ENCODE measurements at places on chromosomes 1 and 21. TPM values are rescaled to one million over a fixed set of nuclear protein-coding genes. Genes with fewer than 3 reads are reported as not detected.

GRCh38 chr1:25727635-25728286 is 72.2 kb upstream of the SELENON start:
- DNase-seq: no peak

DNA sequence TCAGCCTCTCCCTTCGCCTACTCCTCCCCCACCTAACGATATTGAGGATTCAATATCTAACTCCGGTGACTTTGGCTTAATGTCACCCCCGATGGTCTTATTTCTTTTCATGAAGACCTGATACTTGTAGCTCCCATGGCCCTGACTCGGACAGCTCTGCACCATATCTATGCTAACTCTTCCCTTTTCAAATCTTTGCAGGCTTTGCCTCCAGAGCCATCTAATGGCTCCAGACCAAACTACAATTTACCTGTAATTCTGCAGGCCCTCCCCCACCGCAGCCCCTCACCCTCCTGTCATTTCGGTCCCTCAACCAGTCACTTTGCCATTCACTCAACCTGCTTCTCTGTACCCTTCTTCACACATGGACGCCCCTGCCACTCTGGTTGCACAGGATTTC is 7.9 kb upstream of the GSTM5 start:
- DNase-seq: no peak

- DNase-seq: peak; percentile 75
Measured at GRCh38 chr1:7265771-7266371, 480.6 kb downstream of the CAMTA1 start.

DNA sequence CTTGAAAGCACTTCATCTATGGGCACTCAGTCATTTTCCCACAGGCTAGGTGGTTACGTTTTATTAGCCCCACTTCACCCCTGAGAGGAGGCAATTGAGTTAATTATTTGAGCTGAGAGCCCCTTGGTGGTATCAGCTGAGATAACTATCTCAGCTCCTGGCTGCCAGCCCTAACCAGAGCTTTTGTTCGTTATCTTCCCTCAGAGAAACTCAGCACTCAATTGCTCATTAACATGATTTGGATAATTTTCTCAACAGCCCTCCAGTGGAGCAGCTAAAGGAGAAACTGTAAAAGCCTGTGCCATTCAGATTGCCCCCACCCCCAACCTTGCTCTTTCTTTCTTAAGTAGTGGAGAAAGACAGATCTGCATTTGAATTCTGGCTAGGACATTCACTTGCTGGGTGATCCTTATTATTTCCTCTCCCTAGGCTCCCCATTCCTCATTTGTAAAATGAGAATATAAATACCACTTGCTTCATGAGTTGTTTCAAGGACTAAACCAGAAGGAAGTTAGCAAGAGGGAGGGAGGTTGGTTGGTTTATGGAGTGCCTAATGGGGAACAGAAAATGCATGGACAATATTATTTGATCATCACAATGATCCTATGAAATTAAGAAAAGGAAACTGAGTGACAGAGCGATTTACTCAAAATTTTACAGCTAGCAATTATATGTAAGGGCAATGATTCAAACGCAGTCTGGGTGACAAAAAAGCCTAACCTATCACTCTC is 218.7 kb upstream of the FGGY start:
- DNase-seq: no peak

GRCh38 chr21:25965951-25966707 is 204.4 kb downstream of the APP start:
- DNase-seq: no peak

NMNAT2 gene
- 5.3 TPM for total RNA-seq

GRCh38 chr1:31760471-31761470 is 3.4 kb downstream of the ADGRB2 start:
- DNase-seq: no peak

OPRD1 gene
- total RNA-seq: not detected

DNA sequence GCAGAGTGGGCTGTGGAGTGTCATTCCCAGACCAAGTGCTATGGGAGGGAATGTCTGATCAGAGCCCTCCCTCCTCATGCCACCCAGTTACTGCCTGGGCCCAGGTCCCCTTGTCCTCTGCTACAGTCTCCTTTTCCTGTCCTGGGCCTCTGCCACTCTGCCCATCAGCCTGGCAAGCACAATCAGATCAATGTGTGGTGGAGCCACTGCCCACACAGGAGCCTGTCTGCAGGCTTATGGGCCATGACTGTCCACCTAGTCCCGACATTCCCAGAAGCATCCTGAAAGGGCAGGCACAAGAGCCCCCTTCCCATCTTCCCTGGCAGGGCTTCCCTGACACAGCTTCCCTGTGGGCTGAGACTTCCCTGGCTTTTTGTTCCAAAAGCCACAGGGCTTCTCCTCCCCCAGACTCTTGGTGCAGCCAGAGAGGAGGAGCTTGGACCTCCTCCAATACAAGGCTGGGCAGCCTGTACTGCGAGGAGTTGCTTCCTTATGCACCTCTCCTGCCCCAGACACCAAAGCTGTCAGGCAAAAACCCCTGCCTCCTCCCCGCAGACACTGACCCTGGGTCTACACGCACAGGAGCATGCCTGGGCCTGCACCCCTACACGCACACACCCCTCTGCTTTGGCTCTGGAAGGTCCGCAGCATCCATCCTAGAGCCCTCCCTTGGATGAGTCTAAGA is 29.2 kb upstream of the CNTN2 start:
- no peak for DNase-seq

DNA sequence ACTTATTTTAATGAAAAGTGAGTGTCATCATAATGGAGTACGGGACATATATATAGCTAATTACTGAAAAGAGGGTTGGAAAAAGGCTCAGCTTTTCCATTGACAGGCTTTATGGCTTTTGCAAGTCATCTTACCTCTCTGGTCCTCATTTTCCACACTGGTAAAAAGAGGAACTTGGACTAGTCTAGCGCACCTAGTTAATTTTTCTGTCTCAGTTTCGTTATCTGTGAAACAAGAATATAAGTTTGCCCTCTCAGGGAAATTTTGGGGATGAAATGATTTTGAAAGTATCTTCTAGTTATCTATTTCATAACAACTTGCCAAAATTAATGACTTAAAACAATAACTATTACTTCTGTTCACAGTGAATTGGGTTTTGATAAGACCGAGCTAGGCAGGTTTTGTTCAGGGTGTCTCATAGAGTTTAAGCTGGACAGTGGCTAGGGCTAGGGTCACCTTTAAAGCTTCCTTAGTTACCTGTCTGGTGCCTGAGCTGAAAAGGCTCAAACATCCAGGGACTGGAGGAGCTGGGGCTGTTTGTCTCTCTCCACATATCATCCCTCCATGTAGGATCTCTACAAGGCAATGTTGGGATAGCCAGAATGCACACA is 91.7 kb downstream of the TYW3 start:
- no peak for DNase-seq

DNA sequence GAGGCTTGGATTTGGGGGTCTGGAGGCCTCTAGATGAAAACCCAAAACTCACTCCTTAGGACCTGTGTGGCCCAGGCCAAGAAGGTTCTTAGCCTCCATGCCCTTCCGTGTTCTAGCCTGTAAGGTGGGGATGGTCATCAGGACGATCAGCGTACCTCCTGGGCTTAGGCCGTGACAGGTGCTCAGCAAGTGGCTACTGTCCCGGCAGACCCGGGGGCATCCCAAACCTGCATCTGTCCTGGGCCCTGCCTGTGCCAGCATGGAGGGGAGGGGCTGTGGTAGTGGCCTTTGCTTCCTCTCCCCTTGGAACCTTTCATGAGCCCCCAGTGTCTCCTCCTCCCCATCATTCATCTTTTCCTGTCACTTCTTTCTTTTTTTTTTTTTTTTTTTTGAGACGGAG is 22.7 kb upstream of the TRAPPC10 start:
- DNase-seq: no peak

DNA sequence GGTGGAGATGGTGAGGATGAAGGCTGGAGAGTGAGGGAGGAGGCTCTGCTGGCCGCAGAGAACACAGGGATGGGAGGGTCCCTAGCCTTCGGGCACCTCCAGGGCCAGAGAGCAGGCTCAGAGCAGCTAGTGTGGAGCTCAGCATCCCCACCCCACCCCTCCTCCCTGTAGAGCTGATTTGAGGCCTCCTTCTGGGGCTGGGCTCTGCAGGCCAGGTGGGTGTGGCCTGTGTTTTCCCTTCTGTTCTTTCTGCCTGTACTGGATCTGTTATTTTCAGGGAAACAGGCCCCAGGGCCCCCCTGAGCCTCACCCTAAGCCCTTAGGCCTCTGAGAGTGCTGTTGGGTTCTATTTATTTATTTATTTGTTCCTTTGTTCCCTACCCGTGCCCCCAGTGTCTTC is 44.8 kb downstream of the TMCC2 start:
- no peak for DNase-seq

GRCh38 chr1:114688526-114688925 is 6.8 kb downstream of the AMPD1 start:
- no peak for DNase-seq

LHX8 gene
- not detected for total RNA-seq

LYPD8 gene
- not detected for total RNA-seq
